ENCODE measurements at places on chromosomes 2 and 18.
A peak's percentile ranks its signal among the peaks of the same experiment; 100 is the strongest.

- DNase-seq: no peak
Observed at GRCh38 chr2:148990968-148991367, 47.5 kb upstream of the LYPD6B start.

- DNase-seq: no peak
Observed at GRCh38 chr2:46872902-46873603, 42.6 kb downstream of the MCFD2 start.

DNA sequence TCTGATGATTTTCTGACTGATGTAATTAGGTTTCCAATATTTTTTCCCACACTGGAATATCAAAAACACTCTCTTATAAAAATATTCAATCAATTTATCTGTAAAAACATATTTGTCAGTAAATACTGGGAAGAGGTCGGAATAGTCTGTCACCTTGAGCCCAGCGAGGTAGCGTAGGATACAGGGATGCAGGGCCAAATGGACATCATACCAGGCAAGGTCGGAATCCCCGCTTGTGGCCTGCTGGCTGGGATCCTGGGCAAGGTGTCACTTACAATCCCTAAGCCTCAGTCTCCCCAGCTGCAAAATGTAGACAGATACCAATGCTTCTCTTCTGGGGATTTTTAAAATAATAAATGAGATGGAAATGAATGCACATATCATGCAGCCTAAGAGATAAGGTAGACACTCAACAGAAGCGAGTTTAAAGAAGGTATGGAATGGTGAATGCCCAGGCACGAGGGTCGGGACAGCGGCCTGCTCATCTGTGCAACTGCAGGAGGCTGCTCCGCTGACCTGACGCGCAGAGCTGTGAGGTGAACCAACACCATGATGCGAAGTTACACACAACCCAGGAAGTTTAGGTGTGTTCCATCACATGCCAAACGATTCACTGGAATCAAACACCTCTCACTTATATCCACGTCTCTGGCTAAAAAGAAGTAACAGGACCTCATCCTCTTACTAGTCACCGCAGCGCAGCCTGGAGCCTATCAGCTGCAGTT is 98.2 kb downstream of the EIPR1 start:
- DNase-seq: no peak

DNA sequence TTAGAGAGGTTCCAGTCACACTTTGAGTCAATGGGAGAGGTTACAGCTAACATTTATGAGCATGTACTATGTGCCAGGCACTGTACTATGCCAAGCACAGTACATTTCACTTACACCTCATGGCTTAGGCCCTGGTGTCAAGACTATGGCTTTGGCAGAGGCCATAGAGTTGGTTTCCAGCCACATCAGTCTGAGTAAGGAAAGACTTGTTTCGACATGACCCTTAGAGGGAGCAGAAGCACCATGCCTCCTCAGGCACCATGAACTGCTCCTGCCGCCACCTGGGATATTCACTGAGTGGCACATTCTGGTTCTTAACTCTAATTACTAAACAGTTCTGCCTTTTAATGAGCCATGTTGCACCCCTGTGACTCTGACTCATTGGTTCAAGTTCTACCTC is 12.7 kb downstream of the DGUOK start:
- DNase-seq: no peak

GRCh38 chr18:28831908-28832307 is 655.0 kb upstream of the CDH2 start:
- DNase-seq: no peak

DNA sequence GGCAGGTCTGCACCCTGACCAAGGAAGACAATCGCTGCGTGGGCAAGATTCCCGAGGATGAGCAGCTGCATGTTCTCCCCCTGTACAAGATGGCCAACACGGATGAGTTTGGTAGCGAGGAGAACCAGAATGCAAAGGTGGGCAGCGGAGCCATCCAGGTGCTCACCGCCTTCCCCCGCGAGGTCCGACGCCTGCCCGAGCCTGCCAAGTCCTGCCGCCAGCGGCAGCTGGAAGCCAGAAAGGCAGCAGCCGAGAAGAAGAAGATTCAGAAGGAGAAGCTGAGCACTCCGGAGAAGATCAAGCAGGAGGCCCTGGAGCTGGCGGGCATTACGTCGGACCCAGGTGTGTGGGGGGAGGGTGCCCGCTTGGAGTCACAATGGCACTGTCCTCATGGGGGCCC is 48.4 kb downstream of the BOLA3 start:
- no peak for DNase-seq

GRCh38 chr2:175004730-175004979 is 526 bp downstream of the CHN1 start:
- DNase-seq: no peak

DNA sequence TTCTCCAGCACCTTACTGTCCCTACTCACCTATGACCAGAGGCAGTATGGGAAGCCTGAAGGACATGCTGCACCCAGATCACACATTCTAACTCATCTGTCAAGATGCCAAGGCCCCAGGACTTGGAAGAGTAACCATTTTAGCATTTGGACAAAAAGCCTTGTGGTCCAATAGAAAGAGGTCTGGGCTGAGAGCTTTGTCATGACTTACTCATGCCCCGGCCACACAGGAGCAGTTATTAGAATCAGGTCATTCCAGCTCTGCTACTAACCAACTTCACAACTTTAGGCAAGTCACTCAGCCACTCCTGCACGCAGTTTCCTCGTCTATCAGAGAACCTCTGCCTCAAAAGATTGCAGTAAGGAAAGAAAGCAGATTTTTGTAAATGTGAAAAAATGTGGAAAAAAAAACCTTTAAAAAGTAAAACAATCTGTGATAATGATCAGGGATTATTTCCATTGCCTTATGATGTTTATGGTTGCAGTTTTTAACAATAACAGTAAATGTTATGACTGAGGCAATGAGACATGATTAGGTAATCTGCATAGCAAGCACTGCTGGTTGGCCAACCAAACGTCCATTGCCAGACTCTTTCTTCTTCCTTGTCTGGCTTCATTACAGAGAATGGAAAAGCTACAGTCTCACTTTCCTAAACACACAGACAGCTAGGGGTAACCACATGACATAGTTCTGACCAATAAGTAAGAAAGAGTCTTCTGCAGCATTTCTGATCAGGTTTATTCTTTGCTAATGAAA is 255.4 kb upstream of the CHAC2 start:
- peak; percentile 59 for DNase-seq

DNA sequence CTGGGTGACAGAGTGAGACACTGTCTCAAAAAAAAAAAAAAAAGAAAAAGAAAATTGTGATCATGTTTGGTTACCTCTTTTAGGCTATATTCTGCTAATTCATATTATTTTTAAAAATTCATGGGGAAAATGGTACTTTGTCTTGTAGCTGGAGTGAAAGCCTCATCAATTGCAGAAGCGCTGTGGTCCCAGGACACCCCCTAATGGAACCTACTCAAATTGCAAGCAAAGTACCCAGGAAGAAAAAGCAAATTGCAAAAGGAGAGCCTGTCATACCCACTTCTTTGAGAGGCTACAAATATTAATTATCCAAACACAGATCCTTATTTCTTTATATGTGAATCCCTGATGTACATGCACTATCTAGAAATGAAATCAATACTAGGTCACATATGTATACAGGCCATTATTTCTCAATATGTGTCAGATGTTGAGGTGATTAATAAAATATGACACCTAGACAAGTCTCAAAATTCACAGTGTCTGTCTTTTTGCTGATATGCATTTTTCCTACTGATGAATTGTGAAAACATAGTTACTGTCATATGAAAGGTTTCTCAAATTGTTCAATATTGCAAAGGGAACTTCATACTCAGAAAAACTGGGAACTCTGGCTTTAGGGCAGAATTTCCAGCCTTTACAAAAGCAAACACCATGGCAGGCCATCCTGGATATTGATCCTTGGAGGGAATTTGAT is 12.6 kb downstream of the CRACDL start:
- no peak for DNase-seq

GRCh38 chr2:239621611-239622010 is 220.8 kb upstream of the HDAC4 start:
- DNase-seq: no peak

DNA sequence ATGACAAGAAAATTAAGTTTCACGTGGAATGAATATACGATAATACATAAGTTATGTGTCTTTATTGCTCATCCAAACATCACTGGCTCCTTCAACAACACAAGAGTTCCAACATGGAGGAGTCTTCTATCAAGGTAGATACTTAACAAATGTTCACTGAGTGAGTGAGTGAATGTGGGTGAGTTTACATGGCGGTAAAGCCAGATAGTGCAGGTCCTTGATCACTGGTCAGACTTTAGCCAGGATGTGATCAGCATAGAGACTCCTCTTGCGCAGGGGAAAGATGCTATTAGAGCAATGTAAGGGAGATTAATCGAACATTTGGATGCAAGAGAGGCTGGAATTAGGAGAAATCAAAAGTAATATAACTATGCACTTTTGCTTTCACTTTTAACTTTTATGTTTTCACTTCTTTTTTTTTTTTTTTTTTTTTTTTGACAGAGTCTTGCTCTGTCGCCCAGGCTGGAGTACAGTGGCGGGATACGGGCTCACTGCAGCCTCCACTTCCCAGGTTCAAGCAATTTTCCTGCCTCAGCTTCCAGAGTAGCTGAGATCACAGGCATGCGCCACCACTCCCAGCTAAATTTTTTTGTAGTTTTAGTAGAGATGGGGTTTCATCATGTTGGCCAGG is 249.0 kb upstream of the ID2 start:
- DNase-seq: no peak

- DNase-seq: no peak
Observed at GRCh38 chr2:173760553-173760952, 204.6 kb downstream of the SP3 start.

DNA sequence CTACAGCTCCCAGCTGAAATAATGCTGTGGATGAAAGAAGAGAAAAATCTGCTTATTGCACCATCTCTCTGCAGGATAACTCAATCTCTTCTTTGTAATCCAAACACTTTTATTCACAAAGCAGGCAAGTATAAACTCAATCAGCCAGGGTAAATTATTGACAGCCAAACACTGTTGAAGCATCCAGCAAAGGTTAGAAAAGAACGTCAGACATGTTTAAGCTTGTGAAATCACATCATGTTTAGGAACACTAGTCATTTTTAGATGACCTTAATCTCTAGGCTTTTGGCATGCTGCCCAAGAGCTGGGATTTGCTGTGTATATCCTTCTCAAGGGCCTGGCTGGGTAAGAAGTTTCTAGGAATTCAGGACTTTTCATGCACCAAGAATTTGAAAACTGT is 1148.1 kb upstream of the FANCL start:
- no peak for DNase-seq

DNA sequence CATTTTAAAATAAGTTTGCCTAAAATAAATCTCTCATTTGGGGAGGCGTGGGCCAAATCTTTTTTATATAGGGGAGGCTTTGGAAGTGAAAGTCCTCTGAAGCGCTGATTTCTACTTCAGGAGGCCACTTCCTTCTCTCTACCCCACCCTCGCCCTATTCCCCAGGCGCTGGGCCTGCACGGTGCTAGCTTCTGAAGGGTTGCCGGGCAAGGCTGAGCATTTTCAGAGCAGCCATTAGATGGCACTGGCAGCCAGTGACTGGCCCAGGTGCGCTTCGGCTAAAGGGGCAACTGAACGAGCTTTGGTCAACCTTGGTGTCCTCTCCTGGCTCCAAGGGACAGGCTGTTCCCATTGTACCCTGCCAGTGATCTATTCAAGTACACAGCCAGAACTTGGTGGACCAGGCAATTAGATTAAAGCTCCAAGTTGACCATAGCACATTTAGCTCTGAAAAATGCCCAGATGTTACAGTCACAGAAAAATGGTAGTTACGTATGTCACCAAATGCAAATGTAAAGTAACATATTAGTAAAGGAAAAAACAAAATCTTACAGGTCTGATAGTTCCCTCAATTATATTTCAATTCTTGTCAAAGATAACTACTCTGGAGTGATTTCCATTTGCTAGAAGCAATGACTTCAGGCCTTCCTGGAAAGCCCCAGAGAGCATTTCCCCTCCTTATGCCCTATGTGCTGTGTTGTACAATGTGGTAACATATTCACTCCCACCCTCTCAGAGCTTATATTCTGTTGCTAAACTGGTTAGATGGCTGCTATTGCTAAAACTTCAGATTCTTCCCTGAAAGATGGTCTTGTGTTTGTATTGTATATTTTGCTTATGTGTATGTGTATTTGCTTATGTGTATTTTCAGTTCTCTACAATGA is 2.1 kb downstream of the POMC start:
- DNase-seq: no peak

- DNase-seq: no peak
Observed at GRCh38 chr2:166841152-166841551, 47.1 kb upstream of the XIRP2 start.

DNA sequence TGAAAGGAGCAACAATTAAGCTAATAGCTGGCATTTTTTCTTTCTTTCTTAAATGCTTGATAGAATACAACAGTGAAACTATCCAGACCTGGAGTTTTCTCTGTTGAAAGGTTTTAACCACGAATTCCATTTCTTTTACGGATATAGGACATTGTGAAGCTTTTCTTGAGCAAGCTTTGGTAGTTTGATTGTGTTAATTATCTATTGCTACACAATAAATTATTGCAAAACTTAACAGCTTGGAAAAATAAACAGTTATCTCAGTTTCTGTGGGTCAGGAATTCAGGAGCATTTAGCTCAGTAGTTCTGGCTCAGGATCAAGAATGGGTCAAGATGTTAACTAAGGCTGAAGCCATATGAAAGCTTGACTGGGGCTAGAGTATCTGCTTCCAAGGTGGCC is 11.7 kb downstream of the PHOSPHO2 start:
- DNase-seq: no peak

- no peak for DNase-seq
Observed at GRCh38 chr2:59398081-59398480, 1155.4 kb downstream of the BCL11A start.

DNA sequence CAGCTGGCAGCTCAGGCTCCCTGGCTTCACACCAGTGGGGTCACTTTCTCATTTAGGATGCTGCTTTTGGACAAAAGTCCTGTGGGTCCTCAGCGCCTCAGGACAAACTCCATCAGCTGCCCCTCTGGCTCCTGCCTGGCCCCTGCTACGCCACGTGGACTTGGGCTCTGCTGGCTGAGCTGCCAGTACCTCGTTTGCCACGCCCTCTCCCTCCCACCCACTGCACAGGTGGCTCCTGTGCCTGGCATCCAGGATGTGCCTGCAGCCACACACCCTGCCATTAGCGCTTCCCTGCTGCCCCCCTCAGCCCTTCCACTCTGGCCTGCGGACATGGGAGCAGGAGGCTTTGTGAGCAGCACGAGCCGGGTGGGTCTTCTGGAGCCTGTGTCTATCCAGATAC is 118.9 kb downstream of the ZNF236 start:
- no peak for DNase-seq

- no peak for DNase-seq
Observed at GRCh38 chr2:12348216-12348615, 368.5 kb upstream of the TRIB2 start.

DNA sequence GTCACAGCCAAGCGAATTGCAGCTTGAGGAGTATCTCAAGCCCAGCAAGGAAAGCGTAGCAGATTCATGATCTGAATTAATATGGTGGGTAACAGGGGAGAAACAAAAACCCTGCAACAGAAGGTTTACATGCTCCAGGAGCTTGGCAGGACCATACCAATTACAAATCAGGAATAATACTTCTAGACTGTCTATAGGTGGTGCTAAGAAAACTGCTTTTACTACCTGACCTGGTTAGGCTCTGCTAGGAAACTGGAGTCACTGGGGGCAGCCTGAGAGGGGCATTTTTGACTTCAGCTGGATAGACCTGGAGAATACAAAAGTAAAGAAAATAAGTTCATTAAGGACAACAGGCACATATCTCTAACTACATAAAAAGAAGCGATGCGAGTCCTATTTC is 24.6 kb upstream of the SPOPL start:
- no peak for DNase-seq

GRCh38 chr2:144041612-144042011 is 478.3 kb downstream of the ZEB2 start:
- DNase-seq: no peak

GRCh38 chr2:73133566-73134197 is 20.9 kb upstream of the RAB11FIP5 start:
- DNase-seq: no peak

GRCh38 chr2:10634495-10634894 is 55.3 kb downstream of the NOL10 start:
- DNase-seq: no peak

All from AG04450 (cell line).